ENCODE measurements at places on chromosomes 2 and 18.
A peak's percentile ranks its signal among the peaks of the same experiment; 100 is the strongest.

DNA sequence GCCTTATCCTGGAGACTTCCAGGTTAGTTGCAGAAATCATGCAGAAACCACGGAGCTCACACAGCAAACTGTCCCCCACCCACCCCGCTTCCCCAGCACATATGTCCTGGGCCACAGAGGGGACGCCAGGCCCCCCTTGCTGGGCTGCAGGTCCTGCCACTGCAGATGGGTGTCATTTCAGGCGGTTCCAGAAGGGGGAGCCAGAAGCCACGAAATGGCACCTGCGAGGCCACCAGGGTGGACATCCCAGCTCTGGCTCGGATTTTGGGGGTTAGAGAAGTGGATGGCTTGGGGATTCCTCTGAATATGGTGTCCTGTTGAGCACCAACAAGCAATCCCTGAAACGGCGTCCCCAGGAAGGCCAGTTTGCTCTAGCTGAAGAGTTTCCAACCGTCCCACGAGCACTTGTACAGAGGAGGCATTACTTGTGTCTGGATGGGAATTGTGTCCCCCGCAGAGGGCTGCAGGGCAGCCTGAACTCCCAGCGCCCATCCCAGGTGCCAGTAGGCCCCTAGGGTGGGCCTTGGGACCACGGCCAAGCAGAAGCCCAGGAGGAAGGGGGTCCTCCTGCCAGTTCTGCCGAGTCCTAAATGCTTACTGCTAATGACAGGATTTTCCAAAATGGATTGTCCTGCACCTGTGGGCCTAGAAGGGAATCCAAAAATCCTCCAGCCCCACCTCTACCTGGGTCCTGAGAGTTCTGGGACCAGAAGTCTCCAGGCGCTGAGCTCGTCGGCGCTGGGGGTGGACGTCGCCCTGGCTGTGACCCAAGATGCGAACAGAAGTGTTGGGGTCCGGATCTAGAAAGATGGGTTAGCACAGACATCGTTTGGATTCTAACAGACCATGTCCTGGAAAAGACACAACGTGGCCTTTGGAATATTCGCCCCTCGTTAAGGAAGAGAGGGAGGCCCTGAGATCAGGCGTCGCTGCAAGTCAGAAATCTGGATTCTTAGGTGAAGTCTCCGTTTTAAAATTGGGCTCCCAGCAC lies 14.6 kb upstream of the NFATC1 start:
- H3K4me3 ChIP-seq = no peak overlapping the region
- no peaks in the 10 kb centered on the region for H3K27me3 ChIP-seq
- H3K27ac ChIP-seq = no peak overlapping the region
- no peaks in the 10 kb centered on the region for H3K4me1 ChIP-seq
- H3K36me3 ChIP-seq = no peaks in the 10 kb centered on the region
- DNase-seq = no peak

DNA sequence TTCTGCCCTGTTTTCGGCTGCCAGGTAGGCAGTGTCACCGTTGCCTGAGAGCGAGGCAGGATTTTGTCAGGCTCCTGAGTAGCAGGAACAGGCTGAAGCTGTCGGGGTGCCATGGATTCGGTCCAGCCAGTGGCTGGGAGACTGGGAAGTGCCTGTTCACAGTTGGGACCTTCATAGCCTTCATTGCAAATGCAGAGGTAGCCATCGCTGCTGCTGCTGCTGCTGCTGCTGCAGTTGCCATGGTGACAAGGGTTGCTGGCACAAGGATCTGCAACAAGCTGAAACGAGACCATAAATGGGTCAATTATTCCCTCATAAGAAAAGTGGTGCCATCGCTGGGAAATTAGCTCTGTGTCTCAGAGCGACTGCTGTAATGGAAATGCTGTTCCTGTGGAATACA lies 122.7 kb downstream of the DNER start:
- no peak overlapping the region for H3K27ac ChIP-seq
- H3K4me3 ChIP-seq = no peak overlapping the region
- H3K4me1 ChIP-seq = no peaks in the 10 kb centered on the region
- H3K27me3 ChIP-seq = no peaks in the 10 kb centered on the region

- DNase-seq = no peak
- H3K27me3 ChIP-seq = no peaks in the 10 kb centered on the region
- H3K4me3 ChIP-seq = no peak overlapping the region
- peaks cover 6% of the 10 kb centered on the region for H3K4me1 ChIP-seq
- H3K36me3 ChIP-seq = no peaks in the 10 kb centered on the region
- H3K27ac ChIP-seq = no peak overlapping the region
Observed at GRCh38 chr2:213252206-213252605, 32.1 kb upstream of the SPAG16 start.

DNA sequence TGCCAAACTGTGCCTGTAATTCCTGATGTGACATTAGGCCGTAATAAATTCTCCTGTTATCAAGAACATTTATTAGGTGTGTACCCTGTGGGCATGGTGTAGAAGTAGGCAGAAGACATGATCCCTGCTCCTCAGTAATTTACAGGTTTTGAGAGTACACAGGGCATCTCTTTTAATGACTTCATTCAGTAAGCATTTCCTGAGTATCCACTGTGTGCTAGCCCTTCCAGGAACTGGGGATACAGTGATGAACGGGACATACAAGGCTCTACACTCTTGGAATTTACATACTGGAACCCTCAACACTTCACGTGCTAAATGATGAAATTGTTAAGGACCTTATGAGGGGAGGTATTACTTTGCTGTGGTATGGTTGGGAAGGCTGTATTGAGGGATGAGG lies 30.2 kb downstream of the DIS3L2 start:
- no peak overlapping the region for H3K4me3 ChIP-seq
- no peak overlapping the region for H3K27ac ChIP-seq
- H3K4me1 ChIP-seq = no peaks in the 10 kb centered on the region
- no peaks in the 10 kb centered on the region for H3K36me3 ChIP-seq
- no peaks in the 10 kb centered on the region for H3K27me3 ChIP-seq
- no peak for DNase-seq

DNA sequence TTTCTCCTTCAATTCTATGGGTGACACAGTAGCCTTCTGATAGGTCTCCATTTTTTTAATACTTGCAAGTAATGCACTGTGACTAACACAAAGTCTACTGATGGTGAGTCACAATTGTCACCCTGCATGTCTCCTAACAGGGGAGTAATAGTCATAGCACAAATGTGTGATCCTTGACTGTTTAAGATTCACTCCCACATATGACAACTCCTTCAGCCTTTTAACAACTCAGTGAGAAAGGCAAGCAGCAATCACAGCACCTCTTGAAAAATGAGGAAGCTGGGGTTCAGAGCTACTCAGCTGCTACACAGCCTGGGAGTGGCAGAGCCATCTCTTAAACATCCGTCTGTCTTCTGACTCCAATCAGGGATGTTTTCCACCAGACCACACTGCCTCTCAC lies 63.8 kb downstream of the EHD3 start:
- no peaks in the 10 kb centered on the region for H3K36me3 ChIP-seq
- H3K27me3 ChIP-seq = no peaks in the 10 kb centered on the region
- H3K4me3 ChIP-seq = no peak overlapping the region
- no peak for DNase-seq
- H3K27ac ChIP-seq = no peak overlapping the region

DNA sequence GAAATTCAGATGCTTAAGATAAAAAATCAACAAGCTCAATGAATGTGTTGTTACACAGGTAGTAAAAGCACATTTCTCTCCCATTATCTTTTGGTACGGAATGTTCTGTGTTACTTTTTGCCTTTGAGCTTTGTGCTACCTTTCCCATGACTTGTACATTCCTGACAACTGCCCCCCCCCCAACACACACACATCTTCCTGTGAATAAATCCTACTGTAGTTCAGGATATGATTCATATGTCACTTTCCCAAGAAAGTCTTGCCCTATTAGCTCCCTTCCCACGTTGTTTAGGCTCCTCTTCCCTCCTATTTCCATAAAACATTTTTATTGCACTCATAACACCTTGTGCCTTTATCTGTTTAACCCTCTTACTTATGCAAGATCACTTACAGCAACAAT lies 442.6 kb upstream of the LRATD1 start:
- no peaks in the 10 kb centered on the region for H3K36me3 ChIP-seq
- no peak overlapping the region for H3K4me3 ChIP-seq
- H3K4me1 ChIP-seq = no peaks in the 10 kb centered on the region
- H3K27me3 ChIP-seq = no peaks in the 10 kb centered on the region
- H3K27ac ChIP-seq = no peak overlapping the region

DNA sequence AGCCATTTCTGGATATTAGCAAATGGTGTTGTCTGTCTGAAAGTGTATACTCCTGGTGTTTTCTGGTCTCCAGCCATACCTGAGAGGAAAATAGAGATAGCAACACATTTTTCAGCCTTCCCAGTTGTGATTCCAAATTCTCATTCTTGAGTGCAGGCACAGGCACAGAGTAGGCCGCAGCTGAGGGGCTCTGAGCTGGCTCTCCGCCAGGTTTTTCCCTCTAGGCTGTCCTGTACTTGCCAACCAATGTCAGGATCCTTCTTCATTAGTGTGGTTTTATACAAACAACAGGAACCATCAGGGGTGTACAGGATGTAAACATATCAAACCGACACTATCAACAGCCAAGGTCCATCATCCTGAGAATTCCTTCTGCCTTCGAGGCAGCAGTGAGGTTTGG lies 1733.6 kb upstream of the CELF4 start:
- H3K36me3 ChIP-seq = no peaks in the 10 kb centered on the region
- no peaks in the 10 kb centered on the region for H3K4me1 ChIP-seq
- no peak for DNase-seq
- no peaks in the 10 kb centered on the region for H3K27me3 ChIP-seq

DNA sequence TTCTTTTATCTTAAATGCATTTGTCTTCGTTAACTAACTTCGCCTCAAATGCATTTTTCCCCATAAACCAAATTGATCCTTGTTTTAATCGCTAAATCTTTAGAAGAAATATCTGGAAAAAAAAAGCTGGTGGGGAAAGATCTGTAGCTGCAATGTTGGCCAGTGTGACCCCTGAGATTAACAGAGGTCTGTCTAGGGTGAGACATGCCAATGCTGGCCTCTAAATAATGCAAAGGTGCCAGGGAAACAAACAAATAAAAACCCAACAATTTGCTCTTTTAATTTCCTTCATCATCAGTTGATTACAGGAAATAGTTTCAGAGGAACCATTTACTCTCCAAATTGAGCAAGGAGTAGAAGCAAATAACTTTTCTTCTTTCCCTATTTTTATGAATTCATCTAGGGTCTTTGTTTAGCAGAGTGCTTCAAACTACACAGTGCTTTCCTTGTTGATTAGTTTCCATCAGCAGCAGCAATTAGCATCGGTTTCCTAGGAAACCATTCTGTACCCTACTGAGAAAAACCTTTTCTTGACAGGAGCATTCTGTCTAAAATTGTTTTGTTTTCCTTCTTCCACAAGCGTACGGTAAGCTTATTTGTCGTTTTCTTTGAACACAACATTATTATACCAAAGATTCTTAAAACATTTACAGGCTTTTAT lies 100.5 kb upstream of the UNC80 start:
- no peak overlapping the region for H3K27ac ChIP-seq
- H3K27me3 ChIP-seq = no peaks in the 10 kb centered on the region
- no peaks in the 10 kb centered on the region for H3K36me3 ChIP-seq
- H3K4me3 ChIP-seq = no peak overlapping the region

DNA sequence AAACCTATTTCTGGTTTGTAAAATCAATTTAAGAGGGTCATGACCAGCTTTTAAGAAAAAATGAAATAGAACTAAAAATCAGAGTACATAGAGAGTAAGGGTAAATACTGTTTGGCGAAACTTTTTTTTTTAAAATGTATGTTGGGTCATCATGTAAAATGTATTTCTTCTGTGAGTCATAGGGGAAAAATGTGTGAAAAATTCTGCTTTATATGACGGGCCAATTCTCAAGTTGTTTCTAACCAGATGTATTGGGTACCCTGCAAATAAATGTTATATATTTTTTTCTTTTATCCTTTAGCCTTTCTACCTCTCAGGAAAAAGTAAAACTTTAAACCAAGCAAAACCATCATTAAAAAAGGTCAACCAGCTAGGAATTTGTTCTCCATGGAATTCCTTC lies 13.9 kb downstream of the AFTPH start:
- peaks cover 48% of the 10 kb centered on the region for H3K4me1 ChIP-seq
- no peaks in the 10 kb centered on the region for H3K27me3 ChIP-seq
- DNase-seq = no peak
- peak overlapping the region; percentile 14 for H3K4me3 ChIP-seq
- no peaks in the 10 kb centered on the region for H3K36me3 ChIP-seq
- H3K27ac ChIP-seq = 0 out of 2 replicates have a peak overlapping the region, but pooled peaks have one; percentile 15

DNA sequence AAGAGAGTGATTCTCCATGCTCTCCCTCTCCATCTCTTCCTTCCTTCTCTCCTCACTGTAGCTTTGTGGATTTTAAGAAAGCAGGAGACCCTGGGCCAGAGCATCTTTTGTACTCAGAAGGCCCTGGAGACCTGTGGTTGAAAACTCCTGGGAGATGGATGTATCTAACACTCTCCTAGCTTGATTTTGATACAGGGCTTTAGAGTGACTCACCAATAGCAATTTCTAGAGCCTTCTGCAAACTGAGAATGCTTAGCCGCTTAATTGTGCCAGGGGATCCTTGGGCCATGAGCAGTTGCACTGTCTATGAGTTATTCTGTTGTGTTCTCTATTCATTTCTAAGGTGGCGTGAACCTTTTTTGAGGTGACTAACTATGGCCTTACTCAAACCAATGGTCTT lies 17.7 kb downstream of the HOXD1 start:
- H3K4me3 ChIP-seq = no peak overlapping the region
- no peaks in the 10 kb centered on the region for H3K27me3 ChIP-seq
- H3K4me1 ChIP-seq = no peaks in the 10 kb centered on the region
- no peaks in the 10 kb centered on the region for H3K36me3 ChIP-seq

GRCh38 chr2:51158251-51158650 lies 126.3 kb upstream of the NRXN1 start:
- H3K4me3 ChIP-seq = no peak overlapping the region
- H3K27me3 ChIP-seq = no peaks in the 10 kb centered on the region
- no peaks in the 10 kb centered on the region for H3K36me3 ChIP-seq
- H3K27ac ChIP-seq = no peak overlapping the region
- DNase-seq = no peak

GRCh38 chr2:3039188-3040065 lies 338.2 kb downstream of the EIPR1 start:
- H3K36me3 ChIP-seq = no peaks in the 10 kb centered on the region
- no peaks in the 10 kb centered on the region for H3K27me3 ChIP-seq

GRCh38 chr2:96157649-96158553 lies 12.7 kb upstream of the DUSP2 start:
- DNase-seq = peak; percentile 76
- H3K27me3 ChIP-seq = no peaks in the 10 kb centered on the region
- H3K4me1 ChIP-seq = peaks cover 60% of the 10 kb centered on the region
- H3K36me3 ChIP-seq = no peaks in the 10 kb centered on the region

DNA sequence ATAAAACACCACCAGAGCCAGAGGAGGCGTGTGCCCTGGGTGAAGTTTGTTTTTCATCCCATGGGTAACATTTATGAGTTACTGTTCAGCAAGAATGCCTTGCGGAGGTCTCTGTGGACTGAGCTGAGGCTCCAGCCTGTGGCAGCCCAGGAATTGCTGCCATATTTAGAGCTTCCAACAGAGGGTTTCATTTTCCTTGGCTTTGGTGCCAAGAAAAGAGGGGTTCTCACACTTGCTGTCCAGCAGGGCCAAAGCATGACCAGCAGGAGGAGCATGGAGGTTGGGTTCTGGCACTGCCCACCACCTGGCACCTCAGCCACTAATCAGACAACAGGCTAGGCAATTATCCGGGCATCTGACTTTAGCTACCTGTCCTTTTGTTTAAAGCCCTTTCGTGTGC lies 36.7 kb downstream of the EPAS1 start:
- H3K4me1 ChIP-seq = no peaks in the 10 kb centered on the region
- no peak overlapping the region for H3K4me3 ChIP-seq
- no peaks in the 10 kb centered on the region for H3K36me3 ChIP-seq
- DNase-seq = no peak
- peaks cover 4% of the 10 kb centered on the region for H3K27me3 ChIP-seq

GRCh38 chr2:15133461-15133860 lies 427.7 kb downstream of the NBAS start:
- no peaks in the 10 kb centered on the region for H3K27me3 ChIP-seq
- no peaks in the 10 kb centered on the region for H3K36me3 ChIP-seq
- H3K4me3 ChIP-seq = no peak overlapping the region
- no peak overlapping the region for H3K27ac ChIP-seq
- no peak for DNase-seq
